ENCODE measurements at places on chromosomes 5 and 9. TPM values are rescaled to one million over a fixed set of nuclear protein-coding genes. Genes with fewer than 3 reads are reported as not detected.

DNA sequence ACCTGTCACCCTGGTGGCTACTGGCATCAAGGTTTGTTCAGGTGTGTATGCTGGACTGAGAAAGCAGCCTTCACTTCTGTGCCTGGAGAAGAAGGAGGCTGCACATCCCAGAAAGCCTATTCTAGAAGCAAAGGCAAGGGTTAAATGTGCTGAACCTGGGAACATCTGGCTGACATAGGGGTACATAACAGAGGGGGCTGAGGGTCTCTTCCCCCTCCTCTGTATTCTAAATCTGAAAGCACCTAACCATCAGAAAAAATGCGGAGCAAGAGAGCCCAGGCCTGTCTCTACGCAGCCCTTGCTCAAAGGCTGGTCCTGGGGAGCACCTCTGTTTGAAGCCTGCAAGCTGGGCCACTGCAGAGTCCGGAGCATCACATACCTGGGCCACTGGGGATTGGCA lies 53.2 kb upstream of the FSTL4 start:
- DNase-seq, result no peak

- DNase-seq, result no peak
These were observed 79.4 kb downstream of the SLCO4C1 start for GRCh38 chr5:102216678-102217077.

GRCh38 chr9:87324613-87325194 lies 173.0 kb upstream of the DAPK1 start:
- DNase-seq, result peak; percentile 37

- DNase-seq, result no peak
These were observed 17.0 kb downstream of the FOCAD start for GRCh38 chr9:20701060-20701459.

DNA sequence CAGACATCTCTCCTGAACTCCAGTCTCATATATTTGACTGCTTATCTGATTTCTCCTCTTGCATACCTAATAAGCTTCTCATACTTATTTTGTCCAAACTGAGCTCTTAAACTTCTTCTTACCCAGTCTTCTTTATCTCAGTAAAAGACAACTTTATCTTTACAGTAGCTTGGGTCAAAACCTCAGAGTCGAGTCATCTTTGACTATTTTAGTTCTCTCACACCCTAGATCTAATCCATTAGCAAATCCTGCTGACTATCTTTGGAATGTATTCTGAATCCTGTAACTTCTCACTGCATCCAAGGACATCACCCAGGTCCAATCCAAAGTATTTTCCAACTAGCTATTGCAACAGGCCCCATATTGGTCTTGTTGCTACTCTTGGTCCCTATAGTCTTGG lies 11.8 kb upstream of the JAK2 start:
- DNase-seq, result no peak

GRCh38 chr5:148913985-148914431 lies 87.6 kb downstream of the ADRB2 start:
- no peak for DNase-seq

DNA sequence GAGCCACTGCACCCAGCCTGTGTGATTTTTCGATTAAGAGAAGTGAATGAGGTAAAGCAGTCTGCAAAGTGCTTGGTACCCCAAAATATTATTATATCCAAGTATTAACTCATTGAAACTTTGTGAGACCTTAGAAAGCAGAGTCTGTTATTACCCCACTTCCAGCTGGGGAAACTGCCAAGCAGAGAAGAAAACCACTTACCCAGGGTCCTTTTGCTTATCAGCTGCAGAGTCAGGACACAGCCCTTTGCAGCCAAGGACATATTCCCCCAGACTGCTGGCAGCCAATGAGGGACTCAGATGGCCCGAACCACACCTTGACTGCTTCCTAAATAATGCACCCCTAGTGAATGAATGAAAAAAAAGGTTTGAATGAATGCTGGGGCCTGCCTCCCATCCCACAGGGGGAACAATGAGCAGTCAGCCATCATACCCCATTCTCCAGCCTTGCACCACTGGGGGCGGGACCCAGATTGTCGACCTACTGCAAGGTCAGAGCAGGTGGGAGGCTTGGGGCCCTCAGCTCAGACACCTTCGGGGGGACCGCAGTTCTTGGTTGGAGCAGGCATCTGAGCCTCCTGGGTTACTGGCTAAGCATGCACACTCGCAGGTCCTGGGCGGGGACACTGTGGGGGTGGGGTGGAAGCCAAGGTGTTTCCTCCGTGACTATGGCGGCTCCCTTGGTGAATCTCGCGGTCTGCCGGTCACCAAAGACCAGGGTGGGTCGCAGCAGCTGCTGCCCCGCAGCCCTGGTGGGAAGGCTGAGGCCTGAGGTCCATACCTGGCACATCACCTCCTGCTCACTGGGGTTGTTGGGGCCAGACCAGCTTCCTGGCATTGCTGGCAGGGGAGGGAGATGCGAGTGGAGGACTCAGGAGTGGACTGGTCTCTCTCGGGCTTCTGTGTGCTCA lies 29.7 kb downstream of the PRRT1B start:
- DNase-seq, result no peak

DNA sequence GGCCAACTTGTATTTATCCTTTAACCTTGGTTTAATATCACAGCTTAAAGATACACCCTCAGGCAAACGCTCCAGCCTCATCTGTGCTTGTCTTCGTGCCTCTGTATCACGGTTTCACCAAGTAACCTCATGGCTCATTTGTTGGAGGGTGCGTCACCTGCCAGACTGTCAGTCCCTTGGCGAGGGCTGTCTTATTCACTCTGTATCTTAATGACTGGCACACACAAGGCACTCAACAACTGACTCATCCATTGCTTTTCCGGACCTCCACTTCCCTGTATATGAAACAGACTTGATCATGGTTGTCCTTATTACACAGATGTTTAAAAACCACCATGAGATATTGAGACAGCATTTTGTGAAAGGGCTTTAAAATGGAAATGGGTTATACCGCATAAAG lies 28.0 kb downstream of the LCP2 start:
- no peak for DNase-seq

GRCh38 chr5:74186356-74187315 lies 453.9 kb downstream of the ENC1 start:
- DNase-seq, result no peak

GRCh38 chr5:132419502-132420468 lies 50.3 kb downstream of the SLC22A5 start:
- DNase-seq, result peak; percentile 65

- DNase-seq, result no peak
These were observed 22.2 kb downstream of the SHB start for GRCh38 chr9:38046661-38047300.

DNA sequence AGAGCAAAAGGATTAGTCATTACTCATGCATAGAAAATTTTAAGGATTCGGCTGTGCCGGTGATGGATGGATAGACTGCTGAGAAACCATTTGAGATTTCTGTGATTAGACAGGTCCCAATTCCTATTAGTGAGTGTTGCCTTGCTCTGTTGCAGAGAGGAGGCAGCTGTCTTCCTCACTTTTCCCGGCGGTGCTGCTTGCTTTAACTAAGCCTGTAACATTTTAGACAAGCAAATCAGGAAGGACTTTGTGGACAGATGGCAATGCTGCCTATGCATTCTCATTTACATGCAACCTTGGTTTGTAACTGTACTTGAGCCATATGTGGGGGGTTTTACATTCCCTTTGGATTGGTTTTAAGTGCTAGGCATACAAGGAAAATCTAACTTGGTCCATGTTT lies 1176.3 kb downstream of the CDH18 start:
- no peak for DNase-seq

- no peak for DNase-seq
These were observed 44.1 kb upstream of the SELENOP start for GRCh38 chr5:42855811-42856210.

DNA sequence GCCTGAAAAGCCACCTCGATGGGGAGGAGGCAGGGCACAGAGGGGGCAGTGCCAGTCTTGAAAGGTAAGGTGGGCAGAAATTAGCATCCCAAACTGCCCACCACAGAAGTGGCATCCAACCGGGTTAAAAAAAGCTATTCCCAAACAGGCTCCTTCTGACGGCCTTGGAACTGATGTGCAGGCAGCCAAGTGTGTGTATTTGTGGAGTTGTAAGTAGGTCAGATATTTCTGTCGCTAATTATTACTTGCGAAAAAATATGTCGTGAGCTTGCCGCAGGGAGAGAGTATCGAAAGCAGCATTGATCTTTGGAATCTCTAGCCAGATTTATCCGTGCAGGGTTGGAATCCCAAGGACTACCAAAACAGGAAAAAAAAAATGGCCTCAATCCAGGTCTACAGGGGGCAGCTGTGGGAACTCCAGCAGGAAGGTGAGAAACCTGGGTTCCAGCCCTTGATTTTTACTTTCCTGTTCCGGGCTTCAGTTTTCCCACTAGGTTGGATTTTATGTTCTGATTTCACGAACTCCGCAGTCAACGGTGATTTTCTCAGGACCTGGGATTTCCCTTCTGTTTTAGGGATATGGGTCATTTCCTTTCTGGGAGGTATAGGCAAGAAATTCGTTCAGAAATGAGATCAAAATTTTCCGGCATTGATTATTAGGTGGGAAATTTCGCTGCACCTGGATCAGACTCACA lies 200.8 kb downstream of the RGS3 start:
- DNase-seq, result no peak

The SLC6A19 gene
- not detected for total RNA-seq

The RXRA gene
- total RNA-seq, result 8.6 TPM

The SNCAIP gene
- not detected for total RNA-seq

The SOHLH1 gene
- not detected for total RNA-seq

The ERAP2 gene
- 42.5 TPM for total RNA-seq

The CCNI2 gene
- 3.5 TPM for total RNA-seq

The CXCL14 gene
- not detected for total RNA-seq

Measured in naive thymus-derived CD4-positive, alpha-beta T cell (primary cell).